ENCODE measurements at places on chromosomes 3 and 15. TPM values are rescaled to one million over a fixed set of nuclear protein-coding genes. Genes with fewer than 3 reads are reported as not detected.
A peak's percentile ranks its signal among the peaks of the same experiment; 100 is the strongest.

Gene SKOR1
- total RNA-seq, result 0.32 TPM

Gene TICRR
- 36.5 TPM for total RNA-seq

Gene SLC2A2
- total RNA-seq, result not detected

Gene SLC25A38
- 42.4 TPM for total RNA-seq

Gene SAMD7
- total RNA-seq, result not detected

Gene CPLX3
- not detected for total RNA-seq

Gene PROS1
- 0.21 TPM for total RNA-seq

Gene WWTR1
- 0.31 TPM for total RNA-seq

Gene NLGN1
- not detected for total RNA-seq

Gene POPDC2
- total RNA-seq, result 3.3 TPM

Gene DHX30
- 72.8 TPM for total RNA-seq

- no peak for DNase-seq
These were observed 21.6 kb downstream of the ANAPC13 start for GRCh38 chr3:134464064-134464688.

DNA sequence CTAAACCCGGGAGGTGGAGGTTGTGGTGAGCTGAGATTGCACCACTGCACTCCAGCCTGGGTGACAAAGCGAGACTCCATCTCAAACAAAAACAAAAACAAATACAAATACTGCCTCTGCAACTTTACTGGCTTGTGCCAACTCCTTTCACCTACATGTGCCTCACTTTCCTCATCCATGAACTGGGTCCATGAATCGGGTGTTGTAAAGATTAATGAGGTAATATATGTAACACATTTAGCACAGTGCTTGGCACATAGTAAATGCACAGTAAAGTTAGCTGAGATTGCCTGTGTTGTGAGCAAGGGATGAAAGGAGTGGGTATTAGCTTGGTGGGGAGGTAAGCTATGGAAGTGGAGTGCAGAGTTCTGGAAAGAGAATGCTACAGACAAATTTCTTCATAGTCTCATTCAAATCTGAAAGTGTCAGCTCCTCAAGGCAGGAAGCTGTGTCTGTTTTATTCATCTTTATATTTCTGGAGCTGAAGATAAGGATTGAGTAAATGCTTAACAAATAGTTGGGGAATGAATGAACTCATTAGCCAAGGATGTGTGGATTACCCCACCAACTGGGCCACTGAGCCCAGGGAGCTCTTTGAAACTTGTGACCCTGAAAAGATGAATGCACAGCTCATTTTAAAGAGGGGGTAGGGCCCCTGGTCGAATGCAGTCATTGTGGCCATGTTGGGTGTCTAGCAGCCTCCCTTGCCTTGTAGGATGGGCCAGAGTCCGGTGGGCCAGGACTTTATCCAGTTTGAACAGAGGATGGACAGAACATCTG lies 7.7 kb upstream of the CDCP1 start:
- DNase-seq, result no peak

DNA sequence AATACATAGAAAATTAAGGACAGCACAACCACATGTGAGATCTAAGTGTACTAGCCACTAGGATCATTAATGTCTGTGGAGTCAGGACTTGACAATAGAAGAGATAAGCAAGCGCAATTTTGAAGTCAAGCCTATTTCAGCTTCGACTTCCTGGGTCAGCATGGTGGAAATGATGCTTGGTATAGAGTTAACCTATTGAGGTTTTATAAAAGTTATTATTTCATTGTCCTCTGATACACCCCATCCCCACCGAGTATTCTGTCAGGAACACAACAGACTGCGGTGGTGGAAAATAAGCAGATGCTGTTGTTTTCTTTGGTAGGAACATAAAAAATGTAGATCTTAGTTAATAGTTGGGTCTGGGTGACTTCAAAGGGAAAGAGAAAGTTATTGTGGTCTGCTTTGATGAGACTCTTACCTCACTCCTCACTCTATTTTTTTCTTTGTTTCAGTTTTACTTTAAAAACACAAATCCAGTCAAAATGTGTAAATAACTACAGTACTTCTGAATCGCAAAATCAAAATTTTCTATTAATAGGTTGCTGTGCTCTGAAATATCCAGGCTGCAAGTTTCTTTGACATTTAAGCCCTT lies 82.1 kb downstream of the IL5RA start:
- no peak for DNase-seq

- DNase-seq, result no peak
These were observed 123.6 kb upstream of the CD96 start for GRCh38 chr3:111418391-111418790.

DNA sequence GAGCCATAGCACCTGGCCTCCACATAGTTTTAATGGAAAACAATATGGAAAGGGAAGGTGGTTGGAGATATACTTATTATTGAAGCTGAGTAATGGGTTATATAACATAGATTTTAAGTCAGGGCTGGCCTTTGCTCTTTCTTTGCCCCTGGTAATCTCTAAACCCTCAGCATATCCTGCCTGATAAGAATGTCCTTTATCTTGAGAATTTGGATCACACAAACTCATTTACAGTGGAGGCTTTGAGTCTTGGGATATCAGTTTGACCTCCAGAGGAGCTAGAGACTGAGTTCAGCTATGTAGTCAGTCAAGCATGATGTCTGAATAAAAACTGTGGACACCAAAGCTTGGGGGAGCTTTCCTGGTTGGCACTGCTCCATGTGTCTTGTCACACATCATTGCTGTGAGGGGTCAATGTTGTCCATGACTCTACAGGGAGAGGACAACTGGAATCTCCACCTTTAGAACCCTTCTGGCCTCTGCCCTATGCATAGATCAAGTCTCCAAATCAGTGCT lies 9.0 kb upstream of the C3orf33 start:
- no peak for DNase-seq

DNA sequence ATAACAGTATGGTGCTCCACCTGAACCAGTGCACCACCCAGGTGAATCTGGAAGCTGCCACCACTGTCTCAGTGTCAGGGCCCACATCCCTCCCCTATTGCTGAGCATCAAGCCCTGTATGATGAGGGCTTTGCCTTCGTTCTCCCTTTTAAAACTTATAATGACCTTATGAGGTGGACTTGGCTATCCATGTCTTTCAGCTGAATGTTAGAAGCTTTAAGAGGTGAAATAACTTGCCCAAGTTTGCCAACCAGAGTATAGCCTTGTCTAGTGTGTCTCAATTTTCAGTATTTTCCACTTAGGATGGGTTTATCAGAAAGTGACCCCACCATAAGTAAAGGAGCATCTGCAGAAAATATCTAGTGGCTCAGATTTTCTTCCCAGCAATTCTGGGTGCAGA lies 87.8 kb downstream of the SHOX2 start:
- no peak for DNase-seq

GRCh38 chr15:101709466-101709865 lies 14.8 kb downstream of the TARS3 start:
- no peak for DNase-seq

DNA sequence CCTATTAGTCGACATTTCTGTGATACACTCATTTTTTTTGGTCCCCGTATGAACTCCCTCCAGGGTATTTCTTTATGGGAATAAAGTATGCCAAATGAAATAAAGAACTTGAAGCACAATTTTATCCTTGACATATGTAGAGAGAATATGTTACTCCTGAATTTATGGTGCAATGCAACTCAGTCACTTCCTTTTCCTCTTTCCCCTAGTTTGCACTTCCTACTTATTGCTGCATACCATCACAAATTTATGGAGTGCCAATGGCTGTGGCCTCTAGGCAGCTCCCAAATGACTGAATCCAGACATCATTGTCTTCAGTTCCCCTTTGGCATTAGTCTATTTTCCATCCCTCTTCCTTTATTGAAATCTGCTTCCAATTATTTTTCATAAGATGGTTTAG lies 403.5 kb downstream of the FHIT start:
- no peak for DNase-seq

DNA sequence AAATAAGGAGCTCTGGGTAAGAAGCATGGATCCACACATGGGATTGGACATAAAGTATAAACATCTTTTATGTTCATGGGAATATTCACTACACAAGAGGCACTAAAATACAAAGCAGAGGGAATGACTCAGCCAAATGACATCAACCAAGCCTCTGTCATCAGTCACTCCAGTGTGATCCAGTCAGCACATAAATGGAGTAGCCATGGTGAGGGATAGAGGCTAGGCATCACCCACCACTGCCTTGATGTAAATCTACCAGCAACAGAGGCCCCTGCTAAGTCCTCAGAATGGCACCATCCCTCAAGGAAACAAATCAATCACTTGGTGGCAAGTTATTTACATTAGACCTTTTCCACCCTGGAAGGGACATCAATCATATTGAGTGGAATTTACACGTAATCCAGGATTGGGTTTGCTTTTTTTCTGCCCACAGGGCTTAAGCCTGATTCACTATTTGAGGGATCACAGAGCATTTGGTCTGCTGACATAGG lies 27.2 kb downstream of the VEPH1 start:
- no peak for DNase-seq

- DNase-seq, result no peak
These were observed 30.6 kb downstream of the SH3BP5 start for GRCh38 chr3:15301761-15302160.

- no peak for DNase-seq
These were observed 44.0 kb downstream of the ADAMTS17 start for GRCh38 chr15:100297812-100298211.

DNA sequence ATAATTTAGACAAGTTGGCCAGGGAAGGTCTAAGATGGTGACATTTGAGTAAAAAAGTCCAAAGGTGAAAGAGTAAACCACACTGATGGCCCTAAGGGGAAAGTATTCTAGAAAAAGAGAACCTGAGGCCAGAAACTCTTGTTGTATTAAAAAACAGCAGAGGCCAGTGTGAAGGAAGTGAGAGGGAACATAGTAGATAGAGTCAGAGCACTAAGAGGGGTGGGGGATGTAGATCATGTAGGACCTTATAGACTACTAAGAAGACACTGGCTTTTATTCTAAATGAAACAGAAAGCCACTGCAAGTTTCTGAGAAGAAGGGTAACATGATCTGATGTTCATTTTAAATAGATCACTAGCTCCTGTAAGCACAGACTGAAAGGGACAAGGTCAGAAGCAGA lies 14.5 kb downstream of the POLQ start:
- DNase-seq, result no peak

- no peak for DNase-seq
These were observed 46.8 kb downstream of the ST6GAL1 start for GRCh38 chr3:186976837-186977750.

GRCh38 chr15:83842281-83842680 lies 188.4 kb downstream of the ADAMTSL3 start:
- no peak for DNase-seq

- no peak for DNase-seq
These were observed 22.3 kb upstream of the ZBTB38 start for GRCh38 chr3:141346007-141346406.

- no peak for DNase-seq
These were observed 14.3 kb upstream of the LTF start for GRCh38 chr3:46479021-46479420.

GRCh38 chr15:57031605-57032004 lies 113.2 kb downstream of the TCF12 start:
- DNase-seq, result no peak

- peak; percentile 41 for DNase-seq
These were observed 527 bp downstream of the CSNK1G1 start for GRCh38 chr15:64355348-64355943.

- DNase-seq, result no peak
These were observed 363.6 kb downstream of the WDR72 start for GRCh38 chr15:53395871-53396270.

GRCh38 chr3:153113541-153113940 lies 48.5 kb upstream of the RAP2B start:
- DNase-seq, result no peak

- DNase-seq, result no peak
These were observed 506.3 kb downstream of the SHQ1 start for GRCh38 chr3:72341920-72342319.

GRCh38 chr3:119939077-119939476 lies 155.2 kb downstream of the GSK3B start:
- no peak for DNase-seq

DNA sequence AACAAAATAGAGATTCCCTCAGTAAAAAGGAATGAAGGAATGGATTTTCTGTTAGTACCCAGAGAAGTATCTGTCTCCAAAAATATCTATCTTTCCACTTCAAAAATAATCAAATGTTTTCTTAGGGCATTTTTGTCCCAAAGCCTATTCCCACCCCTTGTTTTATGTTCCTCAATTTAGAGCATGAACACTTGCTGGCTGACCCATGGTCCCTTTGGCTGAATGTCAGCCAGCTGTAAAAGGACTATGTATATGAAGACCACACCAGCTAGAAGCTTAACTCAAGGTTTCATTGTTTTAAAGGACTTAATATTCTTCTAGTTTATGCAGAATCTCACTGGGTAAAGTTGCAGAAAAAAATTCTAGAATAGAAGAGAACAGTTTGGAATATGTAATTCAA lies 931.2 kb downstream of the MCTP2 start:
- no peak for DNase-seq

GRCh38 chr15:49619226-49619625 lies 1.4 kb downstream of the FAM227B start:
- no peak for DNase-seq

Data from activated CD8-positive, alpha-beta T cell treated with anti-CD3 and anti-CD28 coated beads, Interleukin-2, amount 10 ng/mL, durations not matched to agents 7 days and 5 days (primary cell).